ENCODE measurements at places on chromosomes 1 and 21.

- DNase-seq = no peak
Measured at GRCh38 chr1:107690491-107690890, 274.5 kb downstream of the VAV3 start.

DNA sequence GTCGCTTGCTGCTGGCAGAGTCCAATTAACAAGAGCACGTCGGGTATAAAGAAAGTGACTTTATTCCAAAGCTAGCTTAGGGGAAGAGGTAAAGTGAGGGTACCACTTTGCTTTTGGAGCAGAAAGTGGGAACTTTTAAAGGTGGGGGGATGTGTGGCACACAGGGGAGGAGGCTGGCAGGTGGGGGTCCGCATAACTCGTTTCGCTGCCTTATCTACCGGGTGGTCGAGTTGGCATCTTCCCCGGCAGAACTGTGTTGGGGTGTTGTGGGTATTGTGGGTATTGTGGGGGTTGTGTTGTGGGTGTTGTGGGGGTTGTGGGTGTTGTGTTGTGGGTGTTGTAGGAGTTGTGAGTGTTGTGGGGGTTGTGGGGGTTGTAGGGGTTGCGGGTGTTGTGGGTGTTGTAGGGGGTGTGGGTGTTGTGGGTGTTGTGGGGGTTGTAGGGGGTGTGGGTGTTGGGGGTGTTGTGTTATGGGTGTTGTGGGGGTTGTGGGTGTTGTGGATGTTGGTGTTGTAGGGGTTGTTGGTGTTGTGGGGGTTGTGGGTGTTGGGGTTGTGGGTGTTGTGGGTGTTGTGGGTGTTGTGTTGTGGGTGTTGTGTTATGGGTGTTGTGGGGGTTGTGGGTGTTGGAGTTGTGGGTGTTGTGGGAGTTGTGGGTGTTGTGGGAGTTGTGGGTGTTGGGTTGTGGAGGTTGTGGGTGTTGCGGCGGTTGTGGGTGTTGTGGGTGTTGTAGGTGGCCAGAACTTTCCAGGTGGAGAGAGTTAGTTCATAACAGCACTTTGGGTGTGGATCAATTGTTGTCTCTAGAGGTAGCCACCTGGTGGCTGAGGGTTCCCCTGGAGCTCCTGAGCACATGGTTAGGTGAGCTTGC is 52.7 kb downstream of the AGPAT3 start:
- DNase-seq = no peak

DNA sequence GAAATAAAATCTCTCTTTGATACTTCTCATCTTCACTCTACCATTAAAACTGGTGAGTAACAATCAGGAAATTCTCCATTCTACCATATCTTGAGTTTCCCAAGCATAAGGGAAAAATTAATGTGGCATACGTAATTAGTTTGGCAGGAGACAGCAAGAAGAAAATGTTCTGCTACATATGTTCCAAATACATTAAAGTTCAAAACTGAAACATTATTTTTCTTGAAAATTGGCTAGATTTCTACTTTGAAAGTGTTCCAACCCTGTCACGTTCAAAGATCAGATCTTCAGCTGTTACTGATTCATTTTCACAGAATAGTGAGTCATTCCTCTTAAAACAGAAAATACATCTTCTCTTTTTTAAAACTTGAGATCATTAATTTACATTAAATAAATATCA is 48.5 kb downstream of the PIGK start:
- no peak for DNase-seq

GRCh38 chr1:153155541-153155940 is 4.9 kb upstream of the SPRR2G start:
- DNase-seq = no peak

- no peak for DNase-seq
Measured at GRCh38 chr1:93489756-93490155, 41.8 kb downstream of the FNBP1L start.
